Right atrium auricular region (tissue), 2 donors: ENCODE measurements at places on chromosomes 2 and 18. TPM values are rescaled to one million over a fixed set of nuclear protein-coding genes. Genes with fewer than 3 reads are reported as not detected.

- no peak for DNase-seq
Measured at GRCh38 chr18:78796693-78797455, 182.7 kb upstream of the SALL3 start.

The NCK2 gene
- total RNA-seq: 39.3 TPM

DNA sequence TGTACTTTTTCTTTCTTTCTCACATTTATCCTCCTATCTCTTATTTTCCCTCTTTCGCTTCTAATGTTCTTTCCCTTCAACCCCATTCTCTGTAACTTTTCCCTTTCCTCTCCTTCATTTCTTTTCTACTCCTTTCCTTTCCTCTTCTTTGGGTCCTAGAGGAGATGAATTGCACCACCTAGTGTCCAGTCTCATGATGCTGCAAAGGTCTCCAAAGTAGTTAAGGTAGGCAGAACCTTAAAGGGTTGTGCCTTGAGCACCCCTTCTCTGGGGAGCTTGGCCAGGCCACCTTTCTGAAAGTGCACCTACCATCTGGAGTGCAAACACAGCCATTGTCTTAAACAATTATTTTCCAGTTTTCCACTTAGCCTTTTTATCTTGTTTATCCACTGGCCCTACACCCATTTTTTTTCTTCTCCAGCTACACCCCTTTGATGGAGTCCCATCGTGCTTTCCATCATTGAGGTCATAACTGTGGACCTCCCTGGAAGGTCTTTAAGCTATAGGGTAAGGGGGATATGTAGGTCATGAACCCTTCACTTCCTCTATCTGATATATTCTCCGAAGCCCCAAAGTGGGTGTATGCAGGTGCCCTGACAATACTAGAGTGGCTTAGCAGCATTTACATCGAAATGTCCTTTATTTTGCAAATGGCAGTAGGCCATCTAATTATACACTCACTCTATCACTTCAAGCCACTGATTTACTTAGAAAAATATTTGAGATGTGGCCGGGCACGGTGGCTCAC lies 155.9 kb downstream of the ESCO1 start:
- no peak for DNase-seq

GRCh38 chr2:1541819-1542475 lies 128.7 kb downstream of the TPO start:
- no peak for DNase-seq

DNA sequence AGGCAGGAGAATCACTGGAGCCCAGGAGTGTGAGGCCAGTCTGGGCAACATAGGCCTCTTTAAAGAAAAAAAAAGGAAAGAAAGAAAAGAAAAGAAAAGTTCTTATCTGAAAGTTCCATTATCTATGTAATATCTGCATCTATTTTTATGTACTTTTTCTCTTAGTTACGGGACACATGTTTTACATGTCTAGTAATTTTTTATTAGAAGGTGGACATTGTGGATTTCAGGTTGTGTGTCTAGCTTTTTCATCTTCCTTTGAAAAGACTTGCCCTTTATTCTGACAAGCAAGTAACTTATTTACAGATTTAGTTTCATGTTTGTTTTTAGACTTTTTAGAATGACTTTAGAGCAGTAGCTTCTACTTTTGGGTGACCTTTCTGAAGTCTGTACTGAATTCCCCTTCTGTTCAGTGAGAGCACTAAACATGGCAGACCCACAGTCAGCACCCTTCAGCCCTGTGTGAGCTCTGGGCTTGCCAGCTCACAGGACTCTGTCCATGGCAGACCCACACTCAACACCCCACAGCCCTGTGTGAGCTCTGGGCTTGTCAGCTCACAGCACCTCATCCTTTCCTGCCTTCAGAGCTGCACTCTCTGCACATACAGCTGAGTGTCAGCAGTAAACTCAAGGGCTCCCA lies 17.5 kb downstream of the TRAPPC12 start:
- DNase-seq: no peak

The ODC1 gene
- 73.9 TPM for total RNA-seq

GRCh38 chr18:77108001-77108692 lies 24.4 kb downstream of the MBP start:
- DNase-seq: peak; percentile 67

- no peak for DNase-seq
Measured at GRCh38 chr2:239662413-239663120, 261.7 kb upstream of the HDAC4 start.

The MPV17 gene
- 74.3 TPM for total RNA-seq
